ENCODE measurements at places on chromosomes 16 and 17.
A peak's percentile ranks its signal among the peaks of the same experiment; 100 is the strongest.

GRCh38 chr17:50687200-50688066 lies 20.3 kb downstream of the ANKRD40 start:
- ATAC-seq = peak; percentile 73

DNA sequence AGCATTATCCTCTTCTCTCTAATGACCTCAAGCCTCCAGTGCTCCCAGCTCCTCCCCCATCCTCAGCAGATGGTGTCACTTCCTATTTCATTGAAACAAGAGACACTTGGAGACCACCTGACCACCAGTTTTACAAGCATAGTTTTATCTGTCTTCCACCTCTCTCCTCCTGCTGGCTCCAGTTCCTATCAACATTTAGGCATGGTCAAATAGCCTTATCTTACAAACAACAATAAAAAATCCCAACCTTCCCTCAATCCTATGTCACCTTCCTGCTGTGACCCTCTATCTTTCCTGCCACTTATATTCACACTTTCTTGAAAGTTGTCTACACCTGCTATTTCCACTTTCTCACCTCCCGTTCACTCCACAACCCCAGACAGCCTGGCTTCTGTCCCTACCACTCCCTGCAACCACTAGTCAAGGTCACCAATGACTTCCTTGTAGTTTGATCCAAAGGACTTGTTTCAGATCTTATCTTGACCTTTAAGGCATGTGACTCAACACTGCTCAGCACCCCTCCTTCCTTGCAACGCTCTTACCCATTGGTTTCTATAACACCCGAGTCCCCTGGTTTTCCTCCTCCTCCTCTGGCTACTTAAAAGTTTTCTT lies 4.3 kb upstream of the NTN1 start:
- ATAC-seq = no peak

- ATAC-seq = no peak
Observed at GRCh38 chr16:24430954-24431760, 108.2 kb upstream of the RBBP6 start.

DNA sequence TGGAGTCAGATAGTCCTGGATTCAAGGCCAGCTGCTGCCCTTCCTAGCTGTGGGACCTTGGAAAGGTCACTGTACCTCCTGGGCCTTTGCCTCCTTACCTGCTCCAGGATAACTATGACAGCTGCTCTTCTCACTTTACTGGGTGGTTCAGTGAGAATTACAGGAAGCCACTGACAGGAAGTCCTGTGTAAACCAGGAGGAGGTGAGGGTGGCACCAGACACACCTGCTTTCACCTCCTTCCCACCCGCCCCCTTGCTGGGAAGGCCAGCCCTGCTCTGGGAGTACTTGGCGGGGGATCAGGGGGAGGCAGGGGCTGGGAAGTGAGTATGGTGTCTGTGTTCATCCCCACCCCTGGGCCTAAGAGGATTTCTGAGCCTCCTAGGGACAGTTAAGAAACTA lies 42.6 kb downstream of the CPNE2 start:
- no peak for ATAC-seq

GRCh38 chr17:37700881-37701280 lies 44.0 kb downstream of the HNF1B start:
- no peak for ATAC-seq

- peak; percentile 69 for ATAC-seq
Observed at GRCh38 chr17:27323538-27324215, 29.8 kb downstream of the WSB1 start.

GRCh38 chr16:55436587-55436986 lies 42.4 kb upstream of the MMP2 start:
- no peak for ATAC-seq

GRCh38 chr17:9402590-9403199 lies 172.9 kb downstream of the STX8 start:
- no peak for ATAC-seq

- ATAC-seq = no peak
Observed at GRCh38 chr17:63960430-63960829, 12.3 kb downstream of the SCN4A start.

- ATAC-seq = no peak
Observed at GRCh38 chr17:49225554-49226236, 4.9 kb downstream of the PHOSPHO1 start.

GRCh38 chr17:43803758-43804157 lies 23.5 kb downstream of the CFAP97D1 start:
- ATAC-seq = no peak

GRCh38 chr16:4330277-4330874 lies 14.5 kb downstream of the GLIS2 start:
- peak; percentile 69 for ATAC-seq

GRCh38 chr17:70369391-70369790 lies 200.1 kb downstream of the KCNJ2 start:
- no peak for ATAC-seq

- no peak for ATAC-seq
Observed at GRCh38 chr17:77441940-77442339, 301.2 kb downstream of the SEC14L1 start.

DNA sequence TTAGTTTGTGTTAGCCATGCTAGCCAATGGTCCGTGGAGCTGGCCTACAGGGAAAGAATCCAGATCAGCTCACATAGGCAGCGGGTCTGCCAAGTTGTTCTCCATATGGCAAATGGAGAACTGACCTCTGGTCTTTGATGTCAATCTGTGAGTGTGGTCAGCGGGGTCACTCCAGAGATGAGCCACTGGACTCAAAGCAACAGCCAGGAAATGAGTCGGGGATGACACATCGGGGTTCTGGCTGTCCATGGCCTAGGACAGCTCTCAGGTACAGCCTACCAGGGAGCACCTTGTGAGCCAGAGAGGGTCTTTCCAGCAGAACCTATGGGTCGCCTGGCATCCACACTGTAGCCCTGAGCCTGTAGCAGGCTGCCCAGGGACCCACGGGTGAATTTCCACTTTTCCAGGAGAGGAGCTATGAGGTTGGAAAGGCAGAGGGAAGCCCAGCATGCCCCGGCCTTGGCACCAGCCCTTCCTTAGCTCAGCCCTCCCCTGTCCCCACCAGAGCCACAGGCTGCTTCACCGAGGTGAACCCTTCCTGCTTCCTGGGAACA lies 203.0 kb upstream of the TNRC6C start:
- ATAC-seq = no peak

GRCh38 chr17:42623732-42624596 lies 14.5 kb downstream of the TUBG1 start:
- ATAC-seq = peak; percentile 19

DNA sequence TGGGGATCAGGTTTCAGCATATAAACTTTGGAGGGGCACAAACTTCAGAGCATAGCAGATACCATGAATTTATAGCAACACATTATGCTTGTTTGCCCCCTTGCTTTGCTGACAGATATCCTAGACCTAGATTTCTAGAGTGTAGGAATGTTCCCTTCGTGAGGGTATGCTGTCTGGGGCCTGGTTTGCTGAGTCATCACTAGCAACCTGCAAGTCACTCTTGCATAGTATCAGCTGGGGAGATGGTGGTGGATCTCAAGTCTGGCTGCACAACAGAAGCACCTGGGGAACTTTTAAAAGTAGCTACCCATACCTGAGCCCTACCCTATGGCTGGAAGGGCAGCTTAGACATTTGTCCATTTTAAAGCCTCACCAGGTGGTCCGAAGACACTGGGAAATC lies 22.3 kb upstream of the HSBP1 start:
- no peak for ATAC-seq

GRCh38 chr17:44543213-44543904 lies 13.9 kb upstream of the FZD2 start:
- ATAC-seq = no peak

GRCh38 chr16:49688036-49688697 lies 167.7 kb downstream of the ZNF423 start:
- ATAC-seq = no peak

GRCh38 chr17:65307961-65308316 lies 170.8 kb downstream of the RGS9 start:
- no peak for ATAC-seq

GRCh38 chr16:59905131-59905530 lies 1171.0 kb upstream of the GOT2 start:
- ATAC-seq = no peak

DNA sequence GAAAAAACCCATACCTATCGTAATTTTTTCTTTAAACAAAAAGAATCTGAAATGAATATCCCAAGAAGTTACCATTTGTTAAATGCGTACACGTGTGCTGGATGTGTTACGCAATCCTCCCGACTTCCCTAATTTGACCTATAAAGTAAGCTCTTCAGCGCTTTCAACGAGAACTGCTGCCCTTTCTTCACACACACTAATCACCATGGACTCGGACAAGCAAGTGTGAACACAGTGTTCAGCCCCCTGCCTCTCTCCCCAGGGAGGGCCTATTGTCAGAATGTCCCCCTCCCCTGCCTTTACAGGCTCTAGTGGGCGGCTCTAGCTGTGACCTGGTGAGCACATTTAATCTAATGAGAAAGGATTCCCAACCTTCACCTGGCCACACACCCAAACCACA lies 216.1 kb downstream of the CEP112 start:
- ATAC-seq = no peak

GRCh38 chr16:20899477-20900298 lies 470 bp downstream of the DCUN1D3 start:
- ATAC-seq = peak; percentile 0

DNA sequence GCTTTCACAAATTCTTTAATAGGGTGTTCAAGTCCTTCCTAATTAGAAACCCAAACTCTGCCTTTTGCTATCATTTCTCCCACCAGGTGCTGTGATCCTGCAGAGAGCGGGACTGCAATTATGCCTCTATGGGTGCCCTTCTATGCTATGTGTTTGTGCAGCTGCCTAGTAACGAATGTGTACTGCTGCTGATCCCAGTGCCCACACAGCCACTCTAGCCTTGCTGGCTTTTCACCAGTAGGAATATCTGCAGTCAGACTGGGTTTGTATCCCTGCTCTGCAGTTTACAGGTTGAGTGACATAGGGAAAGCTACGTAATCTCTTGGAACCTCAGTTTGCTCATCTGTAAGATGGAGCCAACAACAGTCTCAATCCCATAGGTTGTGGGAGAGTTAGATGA lies 179.6 kb upstream of the IRX3 start:
- ATAC-seq = no peak

- no peak for ATAC-seq
Observed at GRCh38 chr17:48589060-48589830, 796 bp downstream of the HOXB3 start.

GRCh38 chr16:15576960-15577958 lies 65.7 kb downstream of the MARF1 start:
- no peak for ATAC-seq

- peak; percentile 34 for ATAC-seq
Observed at GRCh38 chr17:79023886-79024771, at the start of gene C1QTNF1. Gene C1QTNF1, plus strand, starts transcription at chr17:79024169. Its CDS starts 19,800 bp downstream, at chr17:79043969.

GRCh38 chr16:2988590-2989099 lies 8.4 kb upstream of the PKMYT1 start:
- ATAC-seq = no peak

GRCh38 chr16:4011940-4012629 lies 104.2 kb downstream of the ADCY9 start:
- ATAC-seq = no peak

DNA sequence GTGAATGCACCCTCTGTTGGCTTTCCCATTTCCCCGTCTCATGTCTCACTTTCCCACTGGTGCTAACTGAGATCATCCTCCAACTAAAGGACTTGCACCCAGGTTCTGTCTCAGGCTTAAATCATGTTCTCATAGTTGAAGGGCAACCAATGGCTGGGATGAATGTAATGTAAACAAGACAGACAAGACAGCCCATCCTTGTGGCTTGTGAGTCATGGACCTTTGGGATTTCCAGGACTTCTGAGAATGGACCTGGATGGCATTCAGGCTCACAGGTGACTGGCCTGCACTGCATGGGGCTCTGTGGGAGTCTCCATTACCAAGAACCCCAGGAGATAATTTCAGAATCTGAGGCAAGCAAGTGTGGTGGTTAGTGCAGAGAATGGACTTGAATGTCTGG lies 347.5 kb downstream of the HAPSTR1 start:
- ATAC-seq = no peak

DNA sequence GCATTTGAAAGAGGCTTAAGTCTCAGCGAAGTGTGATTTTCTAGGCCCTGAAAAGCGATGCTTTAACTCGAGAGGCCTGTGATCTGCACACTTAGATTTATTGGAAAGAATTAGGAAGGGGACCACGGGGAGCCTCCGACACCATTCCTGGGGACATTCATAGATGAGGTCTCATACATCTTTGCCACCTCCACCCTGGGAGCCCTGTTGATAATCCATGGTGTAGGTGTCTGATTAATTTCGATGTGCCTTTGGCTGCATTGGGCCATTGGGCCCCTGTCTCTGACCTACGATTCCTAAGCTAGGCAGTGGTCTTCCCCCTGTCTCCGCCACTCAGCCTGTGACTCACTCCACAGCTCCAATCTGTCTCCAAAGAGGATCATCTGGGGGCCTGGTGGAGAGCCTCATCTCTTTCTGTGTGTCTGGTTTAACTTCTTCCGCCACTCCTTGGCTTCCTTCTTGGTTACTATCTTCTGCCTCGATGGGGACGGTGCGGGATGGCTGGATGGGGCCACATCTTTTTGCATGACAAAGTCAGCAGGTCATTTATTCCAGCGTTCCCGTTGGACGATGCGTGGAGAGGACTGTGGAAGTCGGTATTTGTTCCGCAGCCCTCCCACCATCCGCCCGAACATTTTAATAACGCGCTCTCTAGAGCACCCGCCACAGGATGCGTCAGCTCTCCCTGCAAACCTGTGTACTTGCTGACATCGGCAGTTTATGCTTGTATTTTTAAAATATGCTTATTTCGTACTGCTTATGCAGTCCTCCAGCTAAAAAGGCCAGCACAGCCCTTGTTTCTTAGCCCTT lies 109.3 kb downstream of the IRX3 start:
- no peak for ATAC-seq

GRCh38 chr17:59756236-59756818 lies 48.9 kb downstream of the VMP1 start:
- ATAC-seq = no peak

DNA sequence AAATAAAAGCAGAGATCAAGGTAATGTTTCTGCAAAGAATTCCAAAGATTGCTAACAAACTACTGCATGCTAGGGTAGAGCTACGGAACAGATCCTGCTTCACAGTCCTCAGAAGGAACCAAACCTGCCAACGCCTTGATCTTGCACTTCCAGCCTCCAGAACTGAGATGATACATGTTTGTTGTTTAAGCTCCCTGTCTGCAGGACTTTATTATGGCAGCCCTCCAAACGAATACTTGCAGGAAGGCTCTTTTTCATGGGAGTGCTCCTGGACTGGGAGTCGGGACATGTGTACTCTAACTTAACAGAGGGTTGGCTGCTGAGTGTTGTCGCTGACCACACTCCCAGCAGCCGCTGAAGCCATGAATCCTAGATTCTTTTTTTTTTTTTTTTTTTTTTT lies 808.8 kb upstream of the EEF2KMT start:
- ATAC-seq = no peak

GRCh38 chr17:27285516-27285915 lies 8.4 kb upstream of the WSB1 start:
- no peak for ATAC-seq

GRCh38 chr17:75301049-75301448 lies 11.8 kb upstream of the SLC25A19 start:
- no peak for ATAC-seq

GRCh38 chr17:59257101-59257500 lies 36.8 kb downstream of the GDPD1 start:
- ATAC-seq = no peak

Measured in gastroesophageal sphincter (tissue), 4 donors.